ENCODE measurements at places on chromosomes 11 and 22.
A peak's percentile ranks its signal among the peaks of the same experiment; 100 is the strongest.

- peak; percentile 44 for DNase-seq
Observed at GRCh38 chr11:78349624-78350023, 68.0 kb downstream of the GAB2 start.

- no peak for DNase-seq
Observed at GRCh38 chr11:79906164-79906563, 465.3 kb upstream of the TENM4 start.

GRCh38 chr11:64107303-64107702, 58.6 kb downstream of the MACROD1 start:
- no peak for DNase-seq

GRCh38 chr11:24155792-24156191, 341.1 kb upstream of the LUZP2 start:
- DNase-seq: no peak

GRCh38 chr11:21656065-21656464, 536.8 kb upstream of the ANO5 start:
- DNase-seq: no peak

DNA sequence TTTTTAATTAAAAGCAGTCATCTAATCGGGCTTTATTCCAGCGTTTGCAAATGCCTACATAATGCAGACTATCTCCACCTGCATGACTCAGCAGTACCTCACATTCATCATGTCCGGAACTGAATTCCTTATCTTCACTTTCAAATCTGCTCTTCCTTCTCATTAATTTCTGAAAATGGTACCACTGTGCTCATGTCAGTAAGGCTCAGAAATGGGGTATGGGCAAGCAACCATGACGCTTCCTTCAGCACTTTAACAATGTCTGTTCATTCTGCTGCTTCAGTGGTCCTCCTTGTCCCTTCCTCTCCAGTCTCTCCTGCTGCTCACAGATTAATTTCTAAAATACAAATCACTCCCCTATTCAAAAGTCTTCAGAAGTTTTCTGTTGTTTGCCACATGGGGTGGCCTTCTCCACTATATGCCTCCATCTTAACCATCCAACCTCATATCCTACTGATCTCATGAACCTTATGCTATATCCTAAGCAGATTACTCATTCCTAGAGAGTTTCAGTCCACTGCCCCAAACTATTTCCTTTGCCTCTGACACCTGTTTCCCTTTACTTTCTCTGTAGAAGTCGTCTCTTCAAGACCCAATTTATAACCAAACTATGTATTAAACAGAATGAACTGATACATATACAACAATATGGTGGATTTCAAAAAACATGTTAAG, 7.0 kb downstream of the GTF2H1 start:
- DNase-seq: no peak

DNA sequence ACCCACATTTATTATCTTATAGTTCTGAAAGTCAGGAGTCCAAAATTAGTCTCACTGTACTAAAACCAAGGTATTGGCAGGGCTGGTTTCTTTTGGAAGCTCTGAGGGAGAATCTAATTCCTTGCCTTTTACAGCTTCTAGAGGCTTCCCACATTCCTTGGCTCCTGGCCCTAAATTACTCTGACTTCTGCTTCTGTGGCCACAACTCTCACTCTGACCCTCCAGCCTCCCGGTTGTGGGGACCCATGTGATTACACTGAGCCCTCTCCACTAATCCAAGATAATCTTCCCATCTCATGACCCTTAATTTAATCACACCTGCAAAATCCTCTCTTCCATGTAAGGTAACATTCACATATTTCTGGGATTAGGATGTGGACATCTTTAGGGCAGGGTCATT, 110.9 kb downstream of the ARL14EP start:
- DNase-seq: no peak

GRCh38 chr11:75493626-75494025, 32.1 kb downstream of the GDPD5 start:
- no peak for DNase-seq

DNA sequence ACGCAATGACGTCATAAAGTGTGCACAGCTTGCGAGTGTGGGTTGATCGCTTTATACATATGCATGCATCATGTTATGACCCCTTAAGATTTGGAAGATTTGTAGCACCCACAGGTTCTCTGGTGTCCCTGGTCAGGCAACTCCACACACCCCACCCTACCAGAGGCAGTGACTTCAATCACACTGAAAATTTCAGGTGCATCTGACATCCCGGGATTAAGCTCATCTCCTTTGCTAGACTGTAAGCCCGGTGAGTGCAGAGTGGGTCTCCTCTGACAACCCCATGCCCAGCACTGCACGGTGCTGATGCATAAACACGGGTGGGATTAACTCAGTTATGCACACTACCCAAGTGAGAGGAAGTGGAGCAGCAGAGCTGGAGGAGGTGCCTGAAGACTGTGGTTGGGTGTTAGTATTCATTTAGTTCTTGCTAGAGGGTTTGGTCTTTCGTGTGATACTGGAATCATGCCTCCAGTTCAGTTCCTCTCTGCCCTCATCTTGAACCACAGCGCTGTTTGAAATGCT, 6.5 kb downstream of the ARSA start:
- no peak for DNase-seq

DNA sequence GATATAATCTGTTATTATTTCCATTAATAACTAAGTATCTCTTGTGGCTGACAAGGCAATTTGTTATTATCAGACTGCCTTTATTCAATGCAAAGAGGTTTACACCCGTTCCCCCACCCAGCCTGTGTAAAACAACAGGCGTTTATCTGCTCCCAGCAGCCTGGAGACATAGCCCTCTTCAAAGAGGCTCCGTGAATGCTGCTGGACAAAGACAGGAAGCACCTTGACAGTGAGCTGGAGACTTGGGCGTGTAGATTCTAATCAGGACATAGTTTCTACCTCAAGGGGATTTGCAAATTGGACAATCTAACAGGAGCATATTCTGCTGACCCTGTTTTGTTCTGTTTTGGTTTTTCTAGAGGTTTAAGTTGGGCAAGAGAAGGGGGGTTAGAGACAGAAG, 733.0 kb upstream of the KIRREL3 start:
- no peak for DNase-seq

DNA sequence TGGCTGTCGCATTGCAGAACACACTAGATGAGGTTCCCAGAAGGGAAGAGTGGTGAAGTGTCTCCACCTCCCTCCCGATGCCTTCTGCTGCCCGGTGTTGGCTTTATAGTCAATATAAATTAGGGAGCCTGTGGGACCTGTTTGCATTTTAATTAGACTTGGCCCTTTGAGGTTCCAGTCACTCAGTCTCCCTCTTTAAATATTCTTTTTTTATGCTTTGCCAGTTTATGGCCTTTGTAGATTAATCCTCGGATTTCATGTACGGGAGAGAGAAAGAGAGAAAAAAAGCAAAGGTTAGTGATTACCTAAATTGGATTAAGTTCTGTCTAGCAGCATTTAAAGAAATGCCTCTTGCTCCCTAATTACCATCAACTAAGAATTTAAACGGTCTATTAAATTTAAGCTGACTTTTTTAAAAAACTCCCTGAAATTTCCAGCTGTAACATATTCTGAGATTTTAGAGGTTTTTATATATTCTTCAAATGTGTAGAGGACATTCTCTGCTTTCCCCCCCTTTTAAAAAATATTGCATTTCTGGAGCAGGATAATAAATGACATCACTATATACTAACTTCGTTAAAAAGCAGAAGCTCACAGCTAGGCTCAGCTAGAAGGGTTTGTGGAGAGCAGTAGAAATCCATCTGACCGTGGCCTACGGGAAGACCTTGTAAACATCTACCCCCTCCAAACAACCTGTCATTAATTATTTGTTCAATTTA, 84.4 kb downstream of the PRR5L start:
- DNase-seq: no peak

DNA sequence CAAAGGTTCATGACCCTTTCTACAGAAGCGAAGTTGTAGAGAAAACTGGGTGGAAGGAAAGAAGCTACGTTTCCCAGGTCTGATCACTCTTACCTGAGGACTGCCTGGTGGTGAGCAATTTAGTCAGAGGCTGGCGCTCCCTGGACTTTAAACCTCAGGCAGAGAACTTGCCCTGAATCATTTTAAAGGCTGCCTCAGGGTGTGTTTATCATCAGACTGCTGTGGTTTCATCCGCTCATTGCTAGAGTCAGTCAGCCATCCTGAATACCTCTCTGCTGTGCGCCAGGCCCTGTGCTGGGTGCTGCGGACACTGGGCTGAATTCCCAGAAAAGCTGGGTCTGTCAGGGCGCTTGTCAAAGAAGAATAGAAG, 2.7 kb downstream of the DTX4 start:
- DNase-seq: peak; percentile 14

DNA sequence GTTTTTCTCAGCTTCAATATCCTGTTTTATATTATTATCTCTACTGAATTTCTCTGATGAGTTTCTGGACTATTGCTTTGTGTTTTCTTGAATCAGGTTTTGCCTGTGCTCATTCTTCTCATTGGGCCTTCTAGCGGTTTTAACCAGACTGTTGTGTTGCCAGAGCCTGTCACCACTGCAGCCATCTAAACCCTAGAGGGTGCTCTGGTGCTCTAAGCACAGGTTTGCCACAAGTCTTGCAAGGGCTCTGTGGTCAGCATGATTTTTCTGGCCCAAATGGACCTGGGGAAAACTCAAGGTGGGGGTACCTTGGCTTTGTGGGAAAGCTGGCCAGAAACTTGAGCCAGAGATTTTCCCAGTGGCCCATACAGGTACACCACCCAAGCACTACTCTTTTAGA, 52.4 kb upstream of the TYR start:
- DNase-seq: no peak

DNA sequence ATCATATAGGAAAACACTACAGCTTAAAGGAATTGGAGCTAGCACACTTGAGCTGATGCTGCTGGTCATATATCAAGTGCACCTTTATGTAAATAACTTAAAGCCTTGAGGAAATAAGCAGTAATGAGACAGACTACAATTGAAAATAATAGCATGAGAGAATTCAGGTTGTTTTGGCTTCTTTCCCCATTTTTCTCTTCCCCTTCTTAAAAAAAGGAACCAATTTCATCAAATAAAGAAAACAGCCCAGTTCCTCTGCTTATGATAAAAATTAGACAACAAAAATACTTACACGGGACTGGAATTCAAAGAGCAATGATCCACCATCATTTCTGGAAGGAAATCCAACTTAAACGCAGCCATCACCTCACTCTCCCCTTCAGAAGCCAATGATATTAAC, 50.2 kb upstream of the RAPSN start:
- DNase-seq: no peak

- DNase-seq: peak; percentile 62
Observed at GRCh38 chr11:38460429-38460828, 1862.4 kb upstream of the RAG2 start.

- DNase-seq: peak; percentile 86
Observed at GRCh38 chr11:26847459-26847858, 125.6 kb upstream of the SLC5A12 start.

Measured in fibroblast of pulmonary artery (primary cell).